ENCODE measurements at places on chromosomes 3 and 15.

- DNase-seq: no peak
Measured at GRCh38 chr15:39285071-39285470, 295.8 kb upstream of the THBS1 start.

GRCh38 chr3:76039431-76039830 lies 254.1 kb upstream of the ZNF717 start:
- no peak for DNase-seq

DNA sequence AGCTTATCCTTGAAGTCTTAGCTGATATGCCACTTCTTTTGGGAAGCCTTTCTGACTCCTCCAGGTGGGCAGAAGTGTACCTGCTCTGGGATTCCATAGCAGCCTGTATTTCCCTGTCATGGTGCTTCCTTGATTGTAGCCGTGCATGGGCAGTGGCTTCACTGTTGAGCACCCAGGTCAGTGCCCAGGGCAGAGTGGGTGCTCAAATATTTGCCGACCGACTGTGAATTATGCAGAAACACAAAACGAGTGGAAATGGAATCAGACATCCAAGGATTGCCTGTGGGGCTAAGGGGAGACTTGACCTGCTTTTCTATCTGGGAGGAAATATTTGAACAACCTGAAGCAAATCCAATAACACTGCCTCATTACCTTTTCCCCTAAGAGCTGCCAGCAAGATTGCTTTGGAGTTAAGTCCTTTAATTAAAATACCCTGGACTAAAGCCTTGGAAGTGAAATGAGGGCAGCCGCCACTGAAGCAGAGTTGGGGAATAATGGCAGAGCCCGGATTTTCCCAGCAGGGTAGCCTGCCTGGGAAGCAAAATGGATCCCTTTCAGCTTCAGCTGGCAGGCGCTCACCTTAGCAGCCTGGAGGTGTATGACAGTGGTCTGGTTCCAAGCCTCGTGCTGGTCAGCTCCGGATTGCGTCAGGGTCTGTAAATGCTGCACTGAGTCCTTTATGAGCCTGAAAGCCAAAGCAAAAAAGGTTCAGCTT lies 14.9 kb downstream of the ACOX2 start:
- no peak for DNase-seq

GRCh38 chr3:129312671-129313414 lies 34.2 kb downstream of the HMCES start:
- no peak for DNase-seq

- DNase-seq: no peak
Measured at GRCh38 chr3:38549082-38549481, 52.9 kb downstream of the EXOG start.

- no peak for DNase-seq
Measured at GRCh38 chr15:96670389-96670788, 339.9 kb downstream of the NR2F2 start.

DNA sequence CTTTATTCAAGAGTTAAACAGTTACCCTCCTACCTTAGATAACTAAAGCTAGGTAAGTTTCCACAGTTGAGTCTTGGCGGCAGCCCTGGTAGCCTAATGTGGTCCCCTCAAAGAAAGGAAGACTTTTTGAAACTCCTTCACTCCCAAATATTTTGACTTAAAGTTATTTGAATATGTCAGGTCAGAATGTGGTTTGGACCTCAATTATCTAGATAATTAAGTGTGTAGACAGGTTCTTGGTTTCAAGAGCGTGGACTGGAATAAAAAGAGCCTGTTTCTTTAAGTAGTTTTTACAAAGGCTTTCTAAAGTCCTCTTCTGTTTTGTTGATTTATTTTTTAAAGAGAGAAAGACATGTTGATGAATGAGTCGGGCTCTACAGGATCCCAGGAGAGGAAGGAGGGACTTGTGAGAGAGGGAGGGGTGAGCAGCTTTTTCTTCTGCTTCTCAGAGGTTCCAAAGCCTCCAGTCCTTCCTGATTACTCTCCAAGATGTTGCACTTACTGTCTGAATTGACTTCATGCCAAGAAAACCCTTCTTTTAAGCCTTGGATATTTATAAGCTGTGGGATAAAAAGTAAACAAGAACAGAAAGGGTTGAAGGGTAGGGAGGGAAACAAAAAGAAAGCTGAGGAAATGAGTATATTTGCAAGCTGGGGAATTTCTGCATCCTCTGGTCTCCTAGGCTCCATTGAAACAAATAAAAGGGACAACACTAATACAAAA lies 457.4 kb downstream of the IGSF11 start:
- DNase-seq: no peak

DNA sequence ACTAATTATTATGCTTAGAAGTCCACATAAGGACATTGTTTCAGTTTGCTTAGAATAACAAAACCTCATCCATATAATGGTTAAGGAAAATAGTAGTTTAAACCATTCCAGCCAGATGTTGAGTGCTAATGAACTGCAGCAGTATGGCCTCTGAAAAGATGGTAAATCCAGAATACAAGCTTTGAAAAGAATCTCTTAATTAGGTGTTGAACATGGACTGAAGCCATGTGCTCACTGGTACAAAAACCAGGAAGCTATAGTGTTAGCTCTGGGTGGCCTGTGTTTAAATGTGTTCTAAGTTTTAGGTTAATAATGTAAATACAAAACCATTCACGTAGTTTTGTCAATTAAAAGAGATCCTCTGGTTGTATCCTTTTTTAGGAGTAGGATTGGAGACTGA lies 78.2 kb downstream of the GALK2 start:
- no peak for DNase-seq

- no peak for DNase-seq
Measured at GRCh38 chr15:74283368-74283767, 47.2 kb downstream of the CCDC33 start.

- DNase-seq: no peak
Measured at GRCh38 chr15:45555934-45556608, 31.1 kb upstream of the BLOC1S6 start.

Measured in T-helper 22 cell (primary cell).